ENCODE measurements at places on chromosomes 13 and 19.

DNA sequence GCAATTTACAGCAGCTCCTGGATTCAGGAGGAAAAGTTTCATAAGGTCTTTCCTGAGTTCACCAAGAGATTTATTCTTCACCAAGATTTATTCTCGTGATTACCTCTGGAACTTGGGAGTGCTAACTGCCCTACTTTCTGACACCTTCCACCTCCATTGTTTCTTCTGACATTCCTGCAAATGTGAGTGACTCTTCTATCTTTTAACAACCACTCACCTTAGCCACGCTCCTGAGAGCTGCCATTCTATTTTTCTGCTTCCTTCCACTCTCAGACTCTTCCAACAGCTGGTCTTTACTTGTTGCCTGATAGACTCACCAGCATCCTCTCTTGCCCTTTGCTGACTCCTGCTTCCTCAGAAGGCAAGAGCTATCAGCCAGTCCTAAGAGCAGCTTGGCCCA, 11.5 kb upstream of the CBY2 start:
- DNase-seq = no peak

DNA sequence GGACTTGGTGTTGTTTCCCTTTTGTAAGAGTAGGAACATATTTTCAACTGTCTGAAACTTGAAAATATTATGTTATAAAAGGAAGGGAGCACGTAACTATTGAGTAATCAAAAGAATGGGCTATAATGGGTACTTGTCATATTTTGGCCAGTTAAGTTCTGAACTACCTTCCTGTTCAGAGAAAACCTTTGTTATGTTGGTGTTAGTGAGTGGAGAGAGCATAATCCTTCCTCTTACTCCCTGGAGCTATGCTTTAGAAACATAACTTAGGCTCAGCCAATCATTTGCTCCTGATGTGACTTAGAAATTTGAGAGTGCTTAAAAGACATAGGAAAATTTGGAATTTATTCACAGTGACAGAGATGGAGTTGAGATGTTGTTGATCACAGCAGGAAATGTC, 482.5 kb upstream of the SPRY2 start:
- DNase-seq = no peak

DNA sequence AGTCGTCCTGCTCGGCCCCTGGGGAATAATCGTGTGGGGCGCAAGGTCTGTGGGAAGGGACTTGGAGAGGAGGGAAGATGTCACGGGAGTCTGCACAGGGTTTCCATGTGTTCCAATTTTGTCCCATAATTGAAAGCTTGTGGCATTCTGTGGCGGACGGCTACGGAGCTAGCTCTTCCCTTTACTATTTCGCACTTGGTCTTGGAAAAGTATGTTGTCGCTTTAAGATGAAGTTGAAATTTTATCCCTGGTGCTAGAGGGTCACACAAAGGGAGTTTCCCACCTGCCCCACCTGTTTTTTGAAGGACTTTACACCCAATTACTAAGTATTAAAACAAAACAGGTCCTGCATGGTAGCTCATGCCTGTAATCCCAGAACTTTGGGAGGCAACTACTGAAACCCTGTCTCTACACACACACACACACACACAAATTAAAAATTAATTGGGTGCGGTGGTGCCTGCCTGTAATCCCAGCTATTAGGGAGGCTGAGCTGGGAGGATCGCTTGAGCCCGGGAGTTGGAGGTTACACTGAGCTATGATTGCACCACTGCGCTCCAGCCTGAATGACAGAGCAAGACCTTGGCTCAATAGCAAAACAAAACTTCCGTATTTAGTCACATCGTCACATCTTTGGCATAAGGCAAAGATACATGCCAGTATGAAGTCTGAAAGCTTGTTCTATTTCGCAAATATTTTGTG, 967 bp upstream of the TPT1 start:
- DNase-seq = no peak

- no peak for DNase-seq
Observed at GRCh38 chr13:25018729-25019115, 77.2 kb upstream of the PABPC3 start.

GRCh38 chr13:112639521-112639920, 50.3 kb upstream of the ATP11A start:
- DNase-seq = no peak

- no peak for DNase-seq
Observed at GRCh38 chr13:94168783-94169453, 310.6 kb downstream of the DCT start.

GRCh38 chr13:44363631-44364344, 9.8 kb upstream of the SERP2 start:
- no peak for DNase-seq

GRCh38 chr13:109740121-109740520, 46.3 kb downstream of the IRS2 start:
- DNase-seq = no peak
